ENCODE measurements at places on chromosomes 2 and 18.
A peak's percentile ranks its signal among the peaks of the same experiment; 100 is the strongest.

- DNase-seq = no peak
Observed at GRCh38 chr2:120250640-120251039, 2.0 kb upstream of the RALB start.

- no peak for DNase-seq
Observed at GRCh38 chr2:160292225-160292624, 92.2 kb upstream of the ITGB6 start.

DNA sequence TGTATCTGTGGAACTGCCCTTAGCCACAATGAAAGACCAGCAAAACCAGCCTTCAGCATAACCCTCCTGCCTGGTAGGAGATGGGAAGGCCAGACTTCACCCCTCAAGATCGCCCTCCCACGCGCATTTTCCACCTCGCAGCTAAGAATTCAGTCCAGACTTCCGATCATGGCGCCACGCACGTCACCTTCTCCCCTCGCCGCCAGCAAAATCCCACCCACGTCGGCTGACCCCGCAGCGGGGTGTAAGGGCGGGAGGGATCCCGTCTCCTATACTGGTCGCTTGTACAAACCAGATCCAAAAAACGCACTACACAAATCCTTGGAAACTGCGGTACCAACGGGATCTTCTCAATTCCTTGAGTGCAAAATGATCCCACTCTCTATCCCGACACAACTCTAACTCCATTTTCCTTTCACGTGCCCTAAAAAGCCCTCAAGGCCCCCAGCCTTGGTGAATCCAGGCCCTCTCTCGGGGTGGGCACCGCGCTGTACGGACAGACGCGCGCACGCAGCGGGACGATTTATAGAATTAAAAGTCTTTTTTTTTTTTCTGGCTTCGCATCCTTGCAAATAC, 1.0 kb upstream of the BMPR2 start:
- no peak for DNase-seq

DNA sequence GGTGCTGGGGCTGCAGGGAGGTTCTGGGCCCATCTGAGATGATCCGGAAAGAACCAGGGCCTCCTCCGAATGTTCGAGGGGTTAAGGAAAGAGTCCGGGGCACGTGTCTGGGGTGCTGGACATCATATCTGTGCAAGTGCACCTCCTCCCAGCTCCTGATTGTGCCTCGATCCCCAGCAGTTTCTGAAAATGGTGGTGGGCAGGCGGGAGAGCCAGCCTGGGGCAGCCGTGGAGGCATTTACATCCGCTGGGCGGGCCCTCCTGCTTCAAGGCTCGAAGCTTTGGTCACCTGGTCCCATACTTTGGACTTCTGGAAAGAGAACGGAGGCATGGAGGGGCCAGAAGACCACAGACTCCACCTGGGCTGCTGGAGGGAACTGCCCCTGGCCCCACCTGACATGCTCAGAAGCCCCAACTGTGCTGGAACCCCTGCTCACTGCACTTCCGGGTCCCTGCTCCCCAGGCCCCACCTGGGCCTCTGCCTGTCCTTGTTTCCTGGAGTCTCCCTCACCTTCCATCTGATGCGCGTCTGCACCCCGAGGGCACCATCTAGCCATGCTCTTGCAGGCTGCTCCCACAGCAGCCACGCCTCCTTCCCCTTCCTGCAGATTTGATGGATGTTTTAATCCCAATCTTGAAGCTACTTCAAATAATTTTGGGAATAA, 119.2 kb upstream of the HDAC4 start:
- DNase-seq = no peak

- no peak for DNase-seq
Observed at GRCh38 chr2:126241001-126241400, 415.0 kb upstream of the GYPC start.

- no peak for DNase-seq
Observed at GRCh38 chr2:54012538-54013141, 41.8 kb upstream of the PSME4 start.

- no peak for DNase-seq
Observed at GRCh38 chr2:128436479-128437203, 118.0 kb upstream of the HS6ST1 start.

- DNase-seq = no peak
Observed at GRCh38 chr2:39659765-39660611, 5.7 kb upstream of the TMEM178A start.

DNA sequence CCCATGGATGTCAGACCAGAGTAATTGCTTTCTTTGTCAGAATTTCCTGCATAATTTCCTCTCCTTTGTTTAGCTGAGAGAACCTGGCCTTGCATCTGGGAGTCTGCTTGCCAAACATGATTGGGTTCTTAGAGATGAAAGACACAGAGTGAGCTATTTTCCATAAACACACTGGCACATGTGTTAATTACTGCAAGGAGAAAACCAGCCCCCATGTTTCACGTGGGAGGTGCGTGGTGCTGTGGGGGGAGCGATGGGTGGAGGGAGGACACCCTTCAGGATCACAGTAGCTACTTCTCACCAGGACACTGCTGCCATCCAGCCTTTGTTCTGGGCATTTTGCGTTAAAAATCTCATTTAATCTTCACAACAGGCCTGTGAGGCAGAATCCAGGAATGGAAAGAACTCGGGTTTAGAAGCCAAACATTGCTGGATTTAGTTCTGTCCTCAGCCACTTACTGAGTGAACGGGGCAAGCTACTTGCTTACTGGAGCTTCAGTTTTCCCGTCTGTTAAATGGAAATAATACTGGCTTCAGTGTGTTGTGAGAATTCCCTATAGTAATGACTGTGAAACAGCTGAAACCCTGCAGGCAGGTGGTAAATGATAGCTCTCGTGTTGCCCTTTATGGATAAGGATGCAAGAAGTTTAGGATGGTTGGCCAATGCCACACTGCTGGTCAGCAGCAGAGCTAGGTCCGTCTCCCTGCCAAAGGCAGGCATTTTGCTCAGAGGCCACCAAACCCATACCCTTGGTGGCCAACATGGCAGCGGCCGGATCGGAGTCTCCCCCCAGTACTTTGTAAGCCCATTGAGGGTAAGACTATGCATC, 100.1 kb upstream of the ASAP2 start:
- no peak for DNase-seq

DNA sequence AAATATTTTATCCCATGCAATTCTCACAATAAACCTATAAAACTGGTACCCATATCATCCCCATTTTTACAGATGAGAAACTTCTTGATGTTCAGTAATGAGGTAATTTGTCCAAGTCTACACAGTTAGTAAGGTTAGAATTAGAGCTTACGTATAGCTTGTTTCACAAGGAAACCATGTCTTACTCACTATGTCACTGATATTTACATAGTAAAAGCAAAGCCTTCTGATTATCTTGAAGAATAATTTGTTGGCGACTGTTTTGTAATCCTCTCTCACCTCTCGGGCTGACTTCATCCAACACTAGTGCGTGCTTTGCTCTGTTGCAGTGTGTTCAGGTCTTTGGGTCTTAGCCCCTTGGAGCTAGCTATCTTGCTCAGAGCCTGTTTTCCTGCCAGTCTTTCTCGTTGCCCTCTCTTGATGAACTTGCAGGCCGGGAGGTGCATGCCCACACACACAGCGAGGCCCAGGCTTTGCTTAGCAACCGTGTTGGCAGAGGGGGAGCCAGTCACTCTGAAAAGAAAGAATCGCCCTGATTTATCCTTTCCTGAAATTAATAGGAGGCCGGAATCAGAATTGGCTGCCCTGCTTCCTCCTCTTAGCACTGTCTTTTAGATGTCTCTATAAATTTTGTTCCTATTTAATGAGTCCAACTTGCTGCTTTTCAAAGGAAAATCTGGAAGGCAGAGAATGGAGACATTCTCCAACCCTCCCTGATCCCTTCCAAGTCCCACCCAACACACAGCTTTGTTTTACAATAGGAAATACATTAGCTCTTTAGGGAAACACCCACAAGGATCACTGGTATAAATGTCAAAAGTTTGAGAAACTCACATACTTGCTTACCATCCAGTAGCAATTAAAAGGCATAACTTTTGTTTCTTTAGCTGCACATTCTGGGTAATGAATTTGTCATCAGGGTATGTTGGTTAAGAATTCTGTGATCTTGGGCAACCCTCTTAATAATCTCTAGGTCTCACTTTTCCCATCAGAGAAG, 97.6 kb upstream of the SEC11C start:
- no peak for DNase-seq

GRCh38 chr2:111640480-111640879, 243.5 kb downstream of the ANAPC1 start:
- peak; percentile 12 for DNase-seq

DNA sequence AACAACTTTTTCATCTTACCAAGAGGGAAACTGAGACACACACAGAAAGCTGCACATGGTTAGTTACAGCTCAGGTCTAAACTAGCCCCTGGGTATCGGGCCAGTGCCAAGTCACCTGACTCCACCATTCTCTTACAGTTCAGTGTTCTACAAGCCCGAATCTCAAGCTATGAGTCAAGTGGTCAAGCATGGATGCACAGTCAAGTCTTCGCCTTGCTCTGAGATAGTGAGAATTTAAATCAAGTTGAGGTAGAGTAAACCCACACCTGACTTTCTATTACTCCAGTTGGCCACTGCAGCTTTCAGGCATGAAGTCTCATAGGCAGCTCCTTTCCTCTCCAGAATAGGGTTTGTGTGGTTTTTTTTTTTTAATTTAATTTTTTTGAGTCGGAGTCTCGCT, 34.5 kb upstream of the ARL5A start:
- no peak for DNase-seq
